Dermis lymphatic vessel endothelial cell (primary cell): ENCODE measurements at places on chromosomes 5 and 9. TPM values are rescaled to one million over a fixed set of nuclear protein-coding genes. Genes with fewer than 3 reads are reported as not detected.

The SNX24 gene
- 5.0 and 8.8 TPM in 2 replicates for total RNA-seq

The ARSK gene
- 2.4 and 2.6 TPM in 2 replicates for total RNA-seq

The TRPM3 gene
- 0.11 and 0.43 TPM in 2 replicates for total RNA-seq

The RARS1 gene
- 74.6 and 102 TPM in 2 replicates for total RNA-seq

The IL11RA gene
- 3.1 and 4.6 TPM in 2 replicates for total RNA-seq

The PCDHGA4 gene
- 2.0 and 2.6 TPM in 2 replicates for total RNA-seq

The TCF7 gene
- 0.09 and 0.11 TPM in 2 replicates for total RNA-seq

The PCDHA5 gene
- total RNA-seq: under 0.01 TPM in 1 of 2 replicates, not detected in the other

The PKD2L2 gene
- not detected in 2 replicates for total RNA-seq

The BBLN gene
- total RNA-seq: 32.7 and 35.1 TPM in 2 replicates

The CACNA1B gene
- 0.09 and 0.11 TPM in 2 replicates for total RNA-seq

The ST6GALNAC6 gene
- total RNA-seq: 36.9 and 41.7 TPM in 2 replicates

The GARIN3 gene
- total RNA-seq: not detected in 2 replicates

The C5orf58 gene
- total RNA-seq: not detected in 2 replicates

The MCIDAS gene
- total RNA-seq: not detected in 2 replicates

The DNAH5 gene
- 0.11 and 0.17 TPM in 2 replicates for total RNA-seq

The NUTM2F gene
- not detected in 2 replicates for total RNA-seq

The CER1 gene
- not detected in 2 replicates for total RNA-seq

The CNTFR gene
- total RNA-seq: not detected in 2 replicates

The FLT4 gene
- total RNA-seq: 283 and 533 TPM in 2 replicates

The DPYSL3 gene
- 18.3 and 28.7 TPM in 2 replicates for total RNA-seq

The FXN gene
- total RNA-seq: 0.65 and 1.4 TPM in 2 replicates

The SLC6A3 gene
- under 0.01 TPM in 1 of 2 replicates, not detected in the other for total RNA-seq

The MSX2 gene
- 0.09 TPM in 1 of 2 replicates, not detected in the other for total RNA-seq

The PCDH12 gene
- 18.7 and 43.6 TPM in 2 replicates for total RNA-seq

The LOX gene
- total RNA-seq: 38.9 and 40.6 TPM in 2 replicates

The ESM1 gene
- 125 and 485 TPM in 2 replicates for total RNA-seq

The TGFBI gene
- 1.9 and 19.0 TPM in 2 replicates for total RNA-seq

The LTC4S gene
- total RNA-seq: 0.33 and 0.52 TPM in 2 replicates

The CARD9 gene
- total RNA-seq: 0.09 and 0.43 TPM in 2 replicates

The PDE4D gene
- 40.9 and 41.7 TPM in 2 replicates for total RNA-seq

The NSG2 gene
- total RNA-seq: not detected in 2 replicates

The ZNF366 gene
- 0.11 and 0.17 TPM in 2 replicates for total RNA-seq

The DHFR gene
- 7.7 and 10.4 TPM in 2 replicates for total RNA-seq
